Activated CD4-positive, alpha-beta T cell treated with anti-CD3 and anti-CD28 coated beads, Interleukin-2, Interleukin-4, amounts not matched to agents 100 ng/mL and 50 ng/mL, durations not matched to agents 16 hours and 8 hours (primary cell): ENCODE measurements at places on chromosomes 3 and 15.
A peak's percentile ranks its signal among the peaks of the same experiment; 100 is the strongest.

DNA sequence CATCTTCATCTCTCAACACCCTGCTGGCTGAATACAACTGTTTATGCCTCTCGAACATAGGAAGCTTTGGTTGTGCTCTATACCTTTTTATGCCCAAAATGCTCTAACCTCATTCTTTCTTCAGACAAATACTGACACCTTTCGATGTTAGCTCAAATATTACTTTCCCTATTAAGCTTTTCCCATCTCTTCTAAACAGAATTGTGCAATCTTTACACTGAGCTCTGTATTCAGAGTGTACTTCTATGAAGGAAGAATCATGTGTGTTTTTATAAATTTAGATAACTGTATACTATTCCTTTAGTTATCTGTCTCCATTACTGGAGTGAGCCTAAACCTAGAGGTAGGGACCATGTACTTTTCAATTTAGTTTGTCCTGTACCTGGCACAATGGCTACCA, 1.6 kb downstream of the EFHB start:
- no peak for DNase-seq

- DNase-seq, result no peak
Observed at GRCh38 chr3:58833491-58833890, 166.9 kb upstream of the FAM3D start.

DNA sequence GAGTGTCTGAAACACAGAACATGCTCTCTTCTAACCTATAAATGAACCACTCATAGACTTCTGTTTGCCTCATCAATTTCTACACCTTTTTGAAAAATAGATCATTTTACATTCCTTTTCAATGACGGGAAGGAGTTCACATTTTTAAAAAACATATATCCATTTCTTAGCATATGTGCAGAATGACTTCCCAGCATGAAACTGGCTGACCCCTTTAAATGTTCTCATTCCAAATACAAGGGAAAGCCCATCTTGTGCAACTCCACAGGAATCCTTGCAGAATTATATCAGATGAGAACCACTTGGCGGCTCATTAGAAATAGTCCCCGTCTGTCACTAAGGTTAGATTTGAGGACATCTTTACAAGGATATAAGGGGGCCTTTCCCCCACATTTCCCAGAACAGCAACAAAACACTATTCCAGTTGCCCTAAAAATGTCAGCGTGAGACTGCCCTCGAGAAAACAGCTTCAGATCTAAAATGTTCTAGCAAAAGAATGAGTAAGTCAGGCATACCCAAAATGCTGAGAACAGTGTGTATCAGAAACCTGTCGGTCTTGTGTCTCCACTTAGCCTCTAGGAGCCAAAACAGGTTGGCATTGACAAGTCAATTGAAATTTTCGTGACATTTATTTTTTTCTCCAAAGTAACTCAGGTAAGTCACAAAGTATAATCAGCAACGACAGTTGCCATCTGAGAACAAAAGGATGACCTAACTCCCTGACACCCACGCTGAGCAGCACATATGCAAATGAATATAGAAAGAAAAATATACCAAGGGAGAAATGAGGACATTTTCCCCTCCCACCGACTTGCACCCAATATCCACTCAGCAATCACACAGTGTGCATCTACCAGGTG, 63.1 kb downstream of the FOXP1 start:
- DNase-seq, result no peak

GRCh38 chr15:56736308-56736707, 3.0 kb upstream of the ZNF280D start:
- no peak for DNase-seq

GRCh38 chr3:99212969-99213368, 311.5 kb upstream of the DCBLD2 start:
- DNase-seq, result no peak

- peak; percentile 81 for DNase-seq
Observed at GRCh38 chr3:60010781-60011180, 961.0 kb upstream of the CFAP20DC start.

GRCh38 chr15:97989299-97989698, 28.8 kb downstream of the ARRDC4 start:
- no peak for DNase-seq

GRCh38 chr3:90091549-90091948, 984.1 kb downstream of the EPHA3 start:
- DNase-seq, result peak; percentile 5

GRCh38 chr3:43862992-43863805, 172.5 kb downstream of the ABHD5 start:
- DNase-seq, result no peak

GRCh38 chr3:31936420-31937060, 44.5 kb downstream of the OSBPL10 start:
- DNase-seq, result no peak

- no peak for DNase-seq
Observed at GRCh38 chr3:24311881-24312280, 182.8 kb downstream of the THRB start.
